ENCODE measurements at places on chromosomes 7 and 10.

GRCh38 chr10:63720072-63720537 is 198.9 kb downstream of the REEP3 start:
- DNase-seq = no peak

- no peak for DNase-seq
These were observed 531 bp downstream of the IKZF1 start for GRCh38 chr7:50304911-50305582.

- peak; percentile 16 for DNase-seq
These were observed 1.4 kb downstream of the CAV1 start for GRCh38 chr7:116525913-116526861.

GRCh38 chr7:84384417-84384816 is 189.8 kb upstream of the SEMA3A start:
- no peak for DNase-seq

- no peak for DNase-seq
These were observed 68.5 kb downstream of the CXCL12 start for GRCh38 chr10:44316187-44316921.

DNA sequence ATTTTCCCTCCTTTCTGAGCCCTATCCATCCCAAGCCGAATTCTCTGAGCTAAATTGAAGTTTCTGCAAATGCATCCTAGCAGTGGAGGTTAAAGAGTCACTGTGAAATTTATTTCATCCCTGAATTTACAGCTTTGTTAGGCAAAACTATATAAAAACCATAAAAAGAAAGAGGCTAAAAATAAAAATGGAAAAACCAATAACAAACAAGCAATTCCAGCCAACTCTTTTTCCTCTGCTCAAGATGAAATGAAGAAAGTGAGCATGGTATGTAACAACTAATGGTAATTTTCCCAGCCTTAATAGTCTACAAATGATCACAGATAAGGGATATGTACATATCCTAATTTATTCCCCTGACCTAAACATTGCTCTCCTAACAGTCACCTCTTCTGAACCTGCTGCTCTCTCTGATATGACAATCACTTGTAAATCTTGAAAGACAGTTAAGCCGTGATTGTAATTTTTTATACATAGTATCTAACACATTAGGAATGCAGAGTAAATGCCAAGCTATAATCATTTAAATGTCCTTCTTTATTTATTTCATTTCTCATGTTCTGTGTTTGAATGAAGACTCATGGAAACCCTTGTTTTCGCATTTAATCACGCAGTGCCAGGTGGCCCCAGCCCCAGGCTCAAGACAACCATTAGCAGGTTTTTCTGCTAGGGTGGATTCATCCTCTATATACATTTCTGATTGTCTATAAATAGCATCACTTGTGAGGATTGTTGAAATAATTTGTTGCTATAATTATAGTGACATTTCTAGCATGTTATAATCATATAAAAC is 48.6 kb upstream of the NRP1 start:
- DNase-seq = no peak

- no peak for DNase-seq
These were observed 55.0 kb downstream of the LRRC17 start for GRCh38 chr7:102967798-102968197.

DNA sequence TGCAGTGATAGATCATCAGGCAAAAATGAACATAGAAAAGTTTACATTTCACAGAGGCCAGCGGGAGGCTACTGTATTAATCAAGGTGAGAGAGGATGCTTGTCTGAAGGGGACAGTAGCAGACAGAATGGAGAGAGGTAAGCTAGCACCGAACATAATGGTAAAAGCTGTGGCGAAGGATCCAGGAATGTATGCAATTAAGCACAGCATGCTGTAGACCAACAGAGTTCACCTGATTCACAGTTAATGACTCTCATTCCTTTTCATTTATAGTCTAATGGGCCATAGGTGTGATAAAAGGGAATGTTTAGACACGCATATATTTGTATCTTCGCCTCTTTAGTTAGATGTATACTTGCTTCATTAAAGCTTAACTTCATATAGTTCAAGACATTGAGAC is 150.9 kb upstream of the MBL2 start:
- DNase-seq = no peak

DNA sequence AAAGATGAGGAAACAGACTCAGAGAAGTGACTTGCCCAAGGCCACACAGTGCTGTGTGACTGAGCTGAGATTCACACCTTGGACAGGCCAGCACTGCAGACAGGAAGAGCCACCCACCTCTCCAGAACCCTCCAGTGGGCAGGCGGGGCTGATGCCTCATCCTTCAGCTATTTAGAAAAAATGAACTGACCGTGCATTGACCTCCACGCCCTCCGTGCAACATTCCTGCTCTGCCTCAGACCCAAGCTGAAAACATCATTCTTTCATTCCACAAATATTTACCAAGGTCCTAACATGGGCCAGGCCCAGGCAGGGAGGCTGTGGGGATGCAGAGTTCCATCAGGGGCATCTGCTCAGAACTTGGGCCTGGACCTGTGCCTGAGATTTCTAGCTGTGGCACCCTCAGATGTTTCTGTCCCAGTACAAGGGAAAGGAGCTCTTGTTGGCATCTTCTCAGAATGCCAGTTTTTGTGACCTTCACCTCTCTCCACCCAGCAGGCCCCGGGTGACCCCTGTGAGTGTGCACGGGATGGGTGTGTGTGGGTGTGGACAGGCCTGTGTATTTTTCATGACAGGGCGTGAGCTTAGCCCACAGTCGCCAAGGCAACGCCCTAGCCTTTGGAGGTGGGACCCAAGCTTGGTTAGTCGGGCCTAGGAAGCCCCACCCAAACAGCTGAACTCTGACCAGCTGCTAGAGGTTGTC is 6.5 kb downstream of the VSIR start:
- no peak for DNase-seq

GRCh38 chr7:153381275-153382040 is 621.9 kb downstream of the ACTR3B start:
- DNase-seq = no peak

GRCh38 chr10:44386546-44387052 is 1.7 kb upstream of the CXCL12 start:
- peak; percentile 6 for DNase-seq

- DNase-seq = no peak
These were observed 220.0 kb upstream of the DPP6 start for GRCh38 chr7:153832160-153832559.

DNA sequence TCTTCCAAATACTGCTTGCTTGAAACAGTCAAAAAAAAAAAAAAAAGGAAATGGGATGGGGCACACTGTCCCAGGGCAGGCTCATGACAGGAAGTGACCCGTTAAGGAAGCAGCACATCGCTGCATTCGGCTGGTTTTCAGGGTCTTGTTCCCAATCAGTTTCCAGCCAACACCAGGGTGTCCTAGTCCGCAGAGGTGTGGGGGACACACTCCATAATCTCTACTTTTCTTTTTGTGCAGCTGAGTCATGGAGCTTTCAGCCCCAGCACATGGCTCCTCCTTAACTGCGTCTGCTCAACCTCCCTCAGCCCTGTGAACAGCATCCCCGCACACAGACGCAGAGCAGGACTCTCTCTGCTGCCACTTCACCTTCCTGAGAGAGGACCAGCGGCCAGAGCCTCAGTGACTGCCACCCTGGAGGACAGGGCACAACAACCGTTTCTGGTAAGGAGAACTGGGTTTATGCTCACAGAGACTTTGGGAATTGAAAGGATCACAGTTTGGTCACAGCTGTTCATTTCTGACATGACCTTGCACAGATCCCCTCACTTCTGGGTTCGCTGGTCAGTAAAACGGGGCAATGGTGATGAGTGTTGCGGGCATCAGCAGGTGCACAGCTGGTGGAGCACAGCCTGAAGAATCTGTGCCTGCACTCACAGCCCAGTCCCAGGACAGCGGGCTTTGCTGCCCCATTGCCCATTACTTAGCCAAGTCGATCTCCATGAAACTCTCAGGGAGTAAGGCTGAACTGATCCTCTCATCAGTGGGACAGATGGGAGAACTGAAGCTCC is at the start of gene GIMAP5:
Gene GIMAP5, plus strand, starts transcription at position 154 of the 791 bp plus-strand sequence. CDS start 3,467 bp downstream, outside the sequence.
- no peak for DNase-seq

GRCh38 chr7:14270099-14270498 is 280.6 kb upstream of the ETV1 start:
- no peak for DNase-seq

DNA sequence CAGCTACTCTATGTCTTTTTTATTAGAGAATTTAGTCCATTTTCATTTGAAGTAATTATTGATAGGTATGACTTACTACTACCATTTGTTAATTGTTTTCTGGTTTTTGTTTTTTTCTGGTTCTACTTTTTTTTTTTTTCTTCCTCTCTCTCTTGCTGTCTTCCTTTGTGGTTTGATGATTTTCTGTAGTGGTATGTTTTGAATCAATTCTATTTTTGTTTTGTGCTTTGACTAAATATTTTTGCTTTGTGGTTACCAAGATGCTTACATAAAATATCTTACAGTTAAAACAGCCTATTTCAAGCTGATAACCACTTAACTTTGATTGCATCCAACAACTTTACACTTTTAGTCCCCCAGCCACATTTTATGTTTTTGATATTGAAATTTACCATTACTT is 3.3 kb upstream of the OR2F2 start:
- DNase-seq = no peak

DNA sequence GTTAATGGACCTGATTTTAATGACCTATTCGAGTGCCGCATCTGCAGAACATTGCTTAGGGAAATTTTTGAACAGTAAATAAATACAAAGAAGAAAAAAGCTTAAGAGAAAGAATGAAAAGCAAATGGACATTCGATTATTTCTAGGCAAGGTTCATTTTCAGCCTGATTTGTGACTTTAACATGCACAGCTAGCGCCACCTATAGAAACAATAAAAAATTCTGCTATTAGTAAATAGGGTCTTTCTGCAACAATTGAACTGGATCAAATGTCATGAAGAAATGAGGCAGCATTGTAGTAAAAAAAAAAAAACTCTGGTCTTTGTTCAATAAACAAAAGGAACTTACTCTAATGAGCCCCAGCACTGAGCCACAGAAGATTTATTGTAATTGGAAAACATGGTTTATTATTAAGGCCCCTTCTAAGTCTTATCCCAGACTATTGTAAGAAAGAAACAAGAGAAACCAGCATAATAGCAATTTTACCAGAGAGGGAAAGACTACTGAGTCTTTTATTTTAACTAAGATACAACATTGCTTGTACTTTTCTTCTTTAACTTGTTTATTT is 41.4 kb upstream of the GHITM start:
- no peak for DNase-seq

DNA sequence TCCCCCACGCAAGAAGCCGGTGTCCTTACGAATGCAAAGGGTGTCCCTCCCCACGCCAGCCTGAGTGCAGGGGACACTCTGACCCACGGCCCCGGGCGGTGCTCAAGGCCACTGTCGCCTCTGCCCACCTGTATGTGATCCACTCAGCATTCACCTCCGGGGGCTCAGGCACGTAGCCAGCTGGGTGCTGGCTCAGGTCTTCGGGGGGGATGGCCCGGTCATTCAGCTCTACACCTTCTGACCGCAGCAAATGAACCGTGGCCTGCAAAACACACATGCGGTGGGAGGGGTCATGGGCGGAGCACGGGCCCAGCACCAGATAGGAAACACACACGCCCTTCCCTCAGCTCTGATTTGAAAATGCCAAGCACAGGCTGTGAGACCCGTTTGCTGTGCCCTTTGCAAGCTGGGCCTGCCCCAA is 25.9 kb downstream of the CFAP46 start:
- no peak for DNase-seq

- DNase-seq = no peak
These were observed 505.1 kb downstream of the INHBA start for GRCh38 chr7:41197769-41198168.

DNA sequence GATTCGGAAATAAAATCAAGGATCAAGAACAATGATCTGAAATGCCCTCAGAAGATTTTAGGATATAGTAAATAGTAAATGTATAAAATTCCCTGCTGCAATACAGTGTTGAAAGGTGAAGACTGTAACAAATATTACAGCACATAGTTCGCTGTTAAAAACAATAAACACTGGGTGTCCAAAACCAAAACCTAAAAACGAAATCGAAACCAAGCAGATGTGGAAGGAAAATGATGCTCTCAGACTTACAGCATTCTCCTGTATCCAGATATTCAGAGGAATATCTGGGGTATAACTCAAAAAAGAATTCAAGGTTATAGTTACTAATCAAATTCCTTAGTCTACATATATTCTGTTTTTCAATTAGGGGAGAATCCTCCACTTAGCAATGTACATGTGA is 708.1 kb upstream of the PCDH15 start:
- no peak for DNase-seq

- no peak for DNase-seq
These were observed at the start of gene RAPGEF5 for GRCh38 chr7:22356701-22357310. TSS of gene RAPGEF5 (minus strand) at chr7:22357154. CDS start at chr7:22357060, 94 bp downstream.

DNA sequence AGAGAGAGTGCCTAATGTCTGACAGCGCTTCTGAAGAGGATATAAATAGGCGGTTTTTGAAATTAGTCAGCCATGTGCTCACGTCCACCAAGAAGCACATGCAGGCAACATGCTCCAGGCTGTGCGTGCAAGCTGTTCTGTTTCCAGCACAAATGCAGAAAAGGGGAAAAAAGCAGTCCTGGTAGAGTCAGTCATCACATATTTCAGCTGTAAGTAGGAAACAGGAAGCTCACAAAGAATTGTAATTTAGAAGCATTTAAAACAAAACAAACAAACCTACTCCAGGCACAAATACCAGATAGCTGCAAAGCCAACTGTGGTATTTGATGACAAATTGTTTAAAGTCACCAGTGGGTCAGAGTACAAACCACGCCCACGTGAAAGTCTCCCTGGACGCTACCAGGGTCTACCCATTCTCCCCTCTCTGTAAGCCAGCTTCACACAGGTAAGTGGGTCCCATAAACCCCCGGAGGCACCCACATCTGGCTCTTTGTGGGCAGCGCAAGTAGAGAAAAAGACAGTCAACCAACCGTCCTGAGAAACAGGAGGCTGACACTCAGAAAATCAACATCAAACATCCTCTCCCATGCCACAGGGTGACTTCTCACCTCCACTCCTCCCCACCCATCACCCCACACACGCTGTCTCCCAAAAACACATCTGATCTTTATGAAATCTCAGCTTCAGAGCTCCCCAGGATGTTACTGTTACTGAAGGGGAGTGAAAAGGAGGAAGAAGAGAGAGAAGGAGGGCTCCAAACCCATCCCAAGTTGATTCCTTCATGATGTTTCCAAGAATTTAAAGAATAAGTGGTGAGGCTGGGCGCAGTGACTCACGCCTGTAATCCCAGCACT is 186.4 kb downstream of the FAM107B start:
- DNase-seq = no peak

DNA sequence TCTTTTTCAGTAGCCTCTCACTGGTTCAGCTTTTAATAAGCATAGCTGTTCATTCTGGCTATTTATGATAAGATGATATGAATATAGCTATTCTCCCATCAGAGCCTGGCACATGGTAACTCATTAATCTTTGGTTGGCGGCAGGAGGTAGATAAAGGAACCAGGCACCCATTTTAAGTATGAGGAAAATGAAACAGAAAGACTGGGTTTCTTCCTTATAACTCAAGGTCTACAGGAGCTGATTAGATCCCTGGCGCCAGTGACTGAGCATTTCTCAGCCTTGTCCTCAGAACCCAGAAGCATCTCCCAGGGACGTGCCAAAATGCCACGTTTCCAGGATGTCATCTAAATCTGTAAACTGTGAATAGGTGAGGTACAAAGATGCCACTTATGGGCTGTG is 141.9 kb downstream of the TCF7L2 start:
- no peak for DNase-seq
